ENCODE measurements at places on chromosomes 6 and 20.

DNA sequence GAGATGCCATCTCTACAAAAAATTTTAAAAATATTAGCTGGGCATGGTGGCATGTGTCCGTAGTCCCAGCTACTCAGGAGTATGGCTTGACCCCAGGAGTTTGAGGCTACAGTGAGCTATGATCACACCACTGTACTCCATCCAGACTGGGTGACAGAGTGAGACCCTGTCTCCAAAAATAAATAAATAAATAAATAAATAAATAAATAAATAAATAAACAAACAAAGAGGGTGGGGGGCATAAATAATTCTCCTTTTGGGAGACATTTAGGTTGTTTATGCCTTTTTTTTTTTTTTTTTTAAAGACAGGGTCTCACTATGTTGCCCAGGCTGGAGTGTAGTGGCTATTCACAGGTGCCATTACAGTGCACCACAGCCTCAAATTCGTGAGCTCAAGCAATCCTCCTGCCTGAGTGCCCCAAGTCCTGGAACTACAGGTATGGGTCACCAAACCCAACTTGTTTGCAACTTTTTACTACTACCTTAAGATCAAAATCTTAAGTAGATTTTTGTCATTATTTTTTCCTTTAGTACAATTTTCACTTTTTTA, 29.5 kb downstream of the FASTKD5 start:
- no peak for DNase-seq

DNA sequence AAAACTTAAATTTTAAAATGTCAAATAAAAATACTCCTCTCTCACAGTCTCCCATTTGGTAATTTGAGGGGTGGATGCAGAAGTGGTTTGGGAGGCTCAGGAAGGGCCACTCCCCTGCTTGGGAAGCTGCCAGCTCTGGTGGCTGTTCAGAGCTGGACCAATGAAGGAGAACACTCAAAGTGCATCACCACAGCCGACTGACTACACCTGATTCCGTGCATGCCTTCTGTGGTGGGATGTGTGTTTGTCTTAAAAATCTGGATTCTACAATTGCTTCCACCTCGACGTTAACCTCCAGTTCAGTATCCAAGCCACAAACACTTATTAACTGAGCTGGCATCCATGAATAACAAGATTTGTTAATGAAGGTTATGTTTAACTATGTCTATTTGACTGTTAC, 137.3 kb downstream of the FOXC1 start:
- DNase-seq, result no peak

DNA sequence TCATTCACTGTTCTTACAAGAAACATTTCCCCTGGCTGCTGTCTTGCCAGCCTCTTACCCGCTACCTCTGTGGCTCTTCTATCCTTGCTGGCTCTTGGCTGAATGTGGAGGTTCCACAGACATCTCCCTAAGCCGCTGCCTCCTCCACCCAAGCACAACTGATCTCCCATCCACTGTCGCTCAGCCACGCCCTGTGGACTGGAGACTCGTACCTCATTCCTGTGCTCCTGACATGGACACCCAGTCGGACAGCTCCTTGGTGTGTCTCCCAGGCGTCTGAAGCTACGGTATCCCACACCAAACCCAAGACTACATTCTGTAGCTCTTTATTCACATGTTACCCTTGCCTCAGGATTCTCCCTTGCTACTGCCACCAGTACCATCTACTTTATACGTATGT, 19.3 kb downstream of the RAE1 start:
- DNase-seq, result no peak

DNA sequence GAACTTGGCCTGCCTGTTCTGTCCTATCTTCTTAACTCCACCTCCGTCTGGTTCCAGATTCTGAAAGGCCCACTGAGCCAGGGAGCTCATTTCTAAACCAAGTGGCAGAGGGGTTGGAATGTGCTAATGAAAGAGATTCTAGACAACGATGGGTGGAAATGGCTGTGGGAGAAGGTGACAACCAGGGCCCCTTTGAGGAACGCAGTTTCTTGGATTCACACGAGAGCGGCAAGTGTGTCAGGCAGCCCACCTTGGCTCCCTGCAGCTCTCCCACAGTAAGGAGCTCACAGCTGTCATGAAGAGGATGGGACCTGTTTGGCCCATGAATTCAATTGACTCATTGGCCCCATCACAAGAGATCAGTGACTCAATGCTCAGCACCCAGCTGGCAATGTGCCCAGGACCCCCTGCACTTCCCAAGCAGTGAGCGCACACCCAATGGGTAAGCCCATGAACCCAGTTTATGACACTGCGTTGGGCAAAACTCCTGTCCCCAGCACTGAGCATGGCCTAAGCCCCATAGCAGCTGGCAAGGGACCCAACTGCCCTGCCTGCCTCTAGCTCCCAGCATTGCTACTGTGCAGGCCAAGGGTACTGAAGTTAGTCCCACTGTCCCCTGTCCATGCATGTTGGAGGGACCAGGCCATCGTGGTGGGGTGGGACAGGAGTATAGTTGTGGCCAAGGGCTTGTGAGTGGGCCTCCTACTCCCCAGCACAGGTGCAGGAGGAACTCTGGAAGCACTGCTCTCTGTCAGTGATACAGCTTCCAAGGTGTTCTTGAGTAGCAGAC, 16.4 kb downstream of the MRPS18A start:
- no peak for DNase-seq

DNA sequence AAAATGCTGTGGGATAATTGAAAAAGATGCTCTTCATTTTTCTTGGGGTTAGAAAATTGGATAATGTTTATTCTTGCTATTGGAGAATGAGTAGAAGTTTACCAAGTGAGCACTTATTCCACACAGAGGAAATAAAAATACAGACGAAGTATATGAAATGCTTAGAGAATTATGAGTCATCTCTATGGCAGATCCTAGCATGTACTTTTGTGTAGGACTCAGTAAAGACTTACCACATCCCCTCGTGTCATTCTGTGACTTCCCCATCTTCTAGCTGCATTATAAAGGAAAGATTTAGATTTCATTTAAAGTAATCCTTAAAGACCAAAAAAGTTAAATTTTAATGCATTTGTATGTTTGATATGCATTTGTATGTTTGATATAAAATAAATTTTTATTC, 685.6 kb downstream of the TBC1D32 start:
- DNase-seq, result no peak

- DNase-seq, result peak; percentile 36
These were observed 106.8 kb upstream of the RIPOR2 start for GRCh38 chr6:25042536-25042935.

- DNase-seq, result peak; percentile 25
These were observed at the start of gene TMEM151B for GRCh38 chr6:44269921-44270525. Gene TMEM151B (plus strand): TSS chr6:44270450. CDS start chr6:44270743, 293 bp downstream.

DNA sequence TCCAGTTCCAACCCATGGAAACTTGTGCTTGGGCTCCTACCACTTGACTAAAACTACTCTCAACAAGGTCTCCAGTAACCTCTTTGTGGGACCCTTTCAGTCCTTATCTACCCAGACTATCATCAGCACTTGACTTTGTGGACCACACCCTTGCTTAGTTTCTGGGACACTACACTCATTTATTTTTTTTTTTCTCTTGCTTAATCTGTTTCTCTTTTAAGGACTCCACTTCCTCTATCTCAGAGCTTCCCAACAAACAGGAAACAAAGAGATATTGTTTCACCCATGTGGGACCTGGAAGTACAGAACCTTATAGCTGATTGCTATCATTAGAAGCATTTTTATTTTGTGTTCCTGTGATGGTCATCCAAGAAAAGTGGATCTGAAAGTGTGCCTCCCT, 28.8 kb upstream of the ME1 start:
- DNase-seq, result no peak

DNA sequence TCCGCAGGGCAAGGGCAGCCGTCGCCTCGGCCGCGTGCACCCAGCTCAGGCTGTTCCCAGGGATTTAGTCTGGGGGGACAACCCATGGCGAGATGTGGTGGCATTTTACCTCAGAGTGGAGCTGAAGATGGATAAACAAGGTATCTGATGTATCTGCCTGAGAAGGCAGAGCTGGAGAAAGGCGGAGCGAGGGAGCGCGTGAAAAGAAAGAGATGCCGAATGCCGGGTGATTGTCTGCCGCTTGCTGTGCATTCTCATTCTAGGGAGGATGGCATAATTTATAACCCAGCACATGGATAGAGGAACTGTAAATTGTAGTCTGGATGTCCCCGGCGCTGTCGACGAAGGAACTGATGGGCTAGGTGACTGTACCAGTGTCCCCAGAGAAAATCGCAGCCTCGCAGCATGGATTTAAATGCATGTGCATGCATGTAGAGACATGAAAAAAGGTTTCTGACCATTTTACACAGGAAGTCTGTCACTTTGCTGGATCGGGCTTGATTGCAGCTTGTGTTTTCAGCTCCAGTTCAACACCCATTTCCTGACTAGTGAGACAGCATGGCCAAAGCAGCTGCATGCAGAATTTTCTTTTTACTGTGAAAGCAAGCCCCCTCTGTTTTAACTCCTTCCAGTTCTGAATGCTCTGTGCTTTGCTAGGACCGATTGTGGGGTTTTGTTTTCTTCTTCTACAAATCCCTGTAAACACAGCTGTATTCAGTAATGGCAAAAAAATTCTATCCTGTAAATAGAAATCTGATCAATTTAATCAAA, 149.7 kb downstream of the PRL start:
- no peak for DNase-seq

DNA sequence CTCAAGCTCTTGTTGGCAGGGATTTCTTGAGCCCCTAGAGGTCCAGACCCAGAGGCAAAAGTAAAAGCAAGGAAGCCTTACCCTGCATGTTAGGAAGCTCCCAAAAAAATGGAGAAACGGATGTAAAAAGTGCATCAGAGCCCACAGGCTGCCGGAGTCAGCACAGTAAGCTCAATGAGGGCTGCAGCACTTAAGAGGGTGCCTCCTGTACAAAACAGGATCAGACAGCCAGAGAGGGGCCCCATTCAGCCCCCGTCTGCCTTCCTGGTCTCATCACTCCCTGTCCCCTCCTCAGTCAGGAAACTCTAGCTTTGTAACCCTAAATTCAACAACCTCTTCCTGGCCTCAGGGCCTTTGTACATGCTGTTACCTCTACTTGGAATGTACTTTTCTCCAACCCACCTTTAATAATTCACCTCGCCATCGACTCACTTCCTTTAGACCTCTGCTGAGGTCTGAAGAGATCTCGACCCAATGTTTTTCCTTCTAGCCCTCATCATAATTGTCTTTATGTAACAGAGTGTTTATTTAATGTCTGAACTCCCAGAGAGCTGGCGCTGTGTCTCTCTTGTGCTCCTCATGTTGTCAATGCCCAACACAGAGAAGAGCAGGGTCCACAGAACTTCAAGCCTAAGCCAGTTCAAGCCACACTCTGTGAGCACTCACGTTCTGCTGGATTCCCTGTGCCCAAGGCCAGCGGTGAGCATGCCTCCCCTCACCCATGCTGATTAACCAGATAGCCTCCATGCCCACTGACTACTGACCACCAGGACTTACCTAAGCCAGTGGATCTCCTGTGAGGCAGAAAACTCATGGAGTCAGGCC, 2.8 kb upstream of the PLCG1 start:
- DNase-seq, result no peak

GRCh38 chr6:7172649-7173048, 64.9 kb downstream of the RREB1 start:
- no peak for DNase-seq

- no peak for DNase-seq
These were observed 113.5 kb downstream of the TOX2 start for GRCh38 chr20:44028003-44028730.

DNA sequence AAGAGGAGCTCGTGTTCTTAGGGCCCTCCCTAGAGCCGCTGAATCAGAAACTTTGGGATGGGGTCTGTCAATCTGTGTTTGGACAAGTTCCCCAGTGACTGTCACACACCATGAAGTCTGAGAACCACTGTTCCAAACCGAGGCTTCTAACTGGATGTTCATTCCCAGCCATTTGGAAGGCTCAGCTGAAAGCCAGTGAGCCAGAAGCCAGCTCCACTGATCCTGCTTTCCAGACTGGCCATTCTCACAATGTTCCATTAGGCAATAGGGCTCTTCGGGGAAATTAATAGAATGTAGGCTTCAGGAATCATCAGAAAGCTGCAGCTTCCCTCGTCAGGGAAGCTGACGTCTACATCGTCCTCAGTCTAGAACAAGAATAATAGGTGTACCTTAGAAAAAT, 90.8 kb upstream of the QKI start:
- no peak for DNase-seq

DNA sequence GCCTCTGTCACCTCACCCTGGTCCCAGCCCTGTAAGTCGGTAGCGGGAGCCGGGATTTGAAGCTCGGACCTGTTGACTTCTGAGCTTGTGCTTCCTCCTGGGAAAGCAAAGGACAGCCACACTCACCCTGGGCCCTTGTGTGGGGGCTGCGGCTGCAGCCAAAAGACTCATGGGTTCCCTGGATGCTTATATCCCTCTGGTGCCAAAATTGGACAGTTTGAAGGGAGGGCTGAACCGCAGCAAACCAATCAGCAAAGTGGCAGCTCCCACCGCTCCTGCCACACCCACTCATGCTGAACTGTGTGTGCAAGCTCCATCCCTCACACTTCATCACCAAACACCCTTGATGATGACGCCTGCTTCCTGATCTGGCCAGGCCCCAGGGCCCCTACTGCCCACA, 3.9 kb upstream of the CCN5 start:
- DNase-seq, result no peak

GRCh38 chr6:1479095-1479494, 89.7 kb downstream of the FOXF2 start:
- DNase-seq, result no peak

GRCh38 chr6:85470023-85470410, 20.1 kb downstream of the NT5E start:
- DNase-seq, result no peak

GRCh38 chr6:107618672-107619071, 128.8 kb downstream of the SOBP start:
- peak; percentile 49 for DNase-seq
